Neural crest cell (in vitro differentiated cells): ENCODE measurements at places on chromosomes 4 and X. TPM values are rescaled to one million over a fixed set of nuclear protein-coding genes. Genes with fewer than 3 reads are reported as not detected.

DNA sequence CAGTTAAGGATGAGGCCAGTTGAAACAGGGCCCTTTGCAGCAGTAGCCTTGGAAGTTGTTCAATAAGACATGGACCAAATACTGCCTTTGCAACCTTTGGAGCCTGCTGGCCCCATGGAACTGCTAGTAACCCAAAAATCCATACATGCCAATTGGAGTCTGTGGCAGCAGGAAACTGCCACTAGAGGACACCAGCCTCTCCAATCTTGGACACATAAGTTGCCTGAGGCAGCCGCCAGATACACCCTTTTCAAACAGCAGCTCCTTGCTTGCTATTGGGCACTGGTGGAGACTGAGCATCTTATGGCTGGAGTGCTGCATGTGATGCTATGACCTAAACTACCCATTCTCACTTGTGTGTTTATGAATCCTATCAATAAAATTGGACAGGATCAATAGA, 14.8 kb upstream of the LAP3 start:
- H3K27me3 ChIP-seq = no peaks in the 10 kb centered on the region
- H3K36me3 ChIP-seq = no peaks in the 10 kb centered on the region
- no peak overlapping the region for H3K4me3 ChIP-seq
- H3K27ac ChIP-seq = no peak overlapping the region

DNA sequence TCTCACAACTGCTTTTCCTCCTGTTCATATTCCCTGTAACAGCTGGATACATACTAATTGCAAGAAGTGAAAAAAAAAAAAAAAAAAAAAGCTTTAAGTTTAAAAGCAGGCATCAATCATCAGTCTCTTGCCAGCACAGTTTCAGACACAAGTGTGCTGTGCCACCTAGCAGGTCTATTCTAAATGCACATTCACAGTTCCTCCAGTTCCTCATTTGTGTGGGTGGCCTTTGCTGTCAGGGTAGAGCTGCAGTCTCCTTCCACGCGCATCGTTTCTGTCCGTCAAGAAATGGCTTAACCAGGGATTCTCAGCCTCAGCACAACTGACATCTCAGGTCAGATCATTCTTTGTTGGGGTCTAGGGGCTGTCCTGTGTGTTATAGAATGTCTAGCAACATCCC, 61.6 kb downstream of the SCML1 start:
- peaks cover 21% of the 10 kb centered on the region for H3K4me1 ChIP-seq
- no peaks in the 10 kb centered on the region for H3K27me3 ChIP-seq
- no peaks in the 10 kb centered on the region for H3K36me3 ChIP-seq
- no peak overlapping the region for H3K27ac ChIP-seq

- no peaks in the 10 kb centered on the region for H3K27me3 ChIP-seq
- H3K4me1 ChIP-seq = peaks cover 34% of the 10 kb centered on the region
- H3K27ac ChIP-seq = no peak overlapping the region
- DNase-seq = no peak
- H3K4me3 ChIP-seq = no peak overlapping the region
Observed at GRCh38 chrX:13428053-13428786, 108.4 kb upstream of the ATXN3L start.

GRCh38 chrX:9706421-9706820, 59.2 kb downstream of the GPR143 start:
- H3K4me3 ChIP-seq = no peak overlapping the region
- DNase-seq = no peak
- no peak overlapping the region for H3K27ac ChIP-seq
- H3K27me3 ChIP-seq = no peaks in the 10 kb centered on the region

DNA sequence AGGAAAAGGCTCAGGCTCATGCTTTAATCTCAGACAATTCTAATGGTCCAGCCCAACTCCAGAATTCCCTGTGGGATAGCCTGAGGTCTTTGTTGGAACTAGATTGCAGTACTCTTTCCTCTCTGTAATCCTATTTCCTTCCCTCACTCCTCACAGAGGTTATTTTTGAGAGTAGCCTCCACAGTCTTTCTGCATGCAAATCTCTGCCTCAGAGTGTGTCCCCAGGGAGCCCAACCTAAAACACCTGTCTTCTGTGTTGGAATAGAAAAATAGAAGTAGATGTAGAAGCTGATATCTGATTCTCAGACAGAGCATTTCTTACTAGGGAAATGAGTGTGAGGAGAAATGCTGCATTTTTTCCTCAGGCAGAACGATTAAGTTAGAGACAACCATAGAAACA, 915.5 kb upstream of the EPHA5 start:
- no peaks in the 10 kb centered on the region for H3K27me3 ChIP-seq
- DNase-seq = no peak
- no peak overlapping the region for H3K4me3 ChIP-seq
- no peak overlapping the region for H3K27ac ChIP-seq
- H3K36me3 ChIP-seq = no peaks in the 10 kb centered on the region
- no peaks in the 10 kb centered on the region for H3K4me1 ChIP-seq

DNA sequence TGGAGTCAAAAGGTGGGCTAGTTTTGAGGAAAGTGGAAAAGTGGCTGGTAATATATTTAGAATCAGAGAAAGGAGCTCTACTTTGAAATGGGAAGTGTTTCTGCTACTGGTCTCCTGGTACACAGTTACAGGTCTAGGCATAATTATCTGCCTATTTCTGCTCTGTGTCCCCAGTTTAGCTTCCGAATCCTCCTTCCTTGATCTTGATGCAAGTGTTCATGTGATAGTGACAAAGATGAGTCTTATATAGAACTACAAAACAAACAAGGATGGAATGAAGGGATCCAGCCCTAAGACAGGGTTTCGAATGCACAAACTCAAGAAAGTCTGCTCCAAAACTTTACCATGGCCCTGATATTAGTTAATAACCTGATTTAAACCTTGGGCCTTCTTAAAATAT, 580.2 kb downstream of the INPP4B start:
- H3K27ac ChIP-seq = no peak overlapping the region
- no peaks in the 10 kb centered on the region for H3K36me3 ChIP-seq
- peaks cover 13% of the 10 kb centered on the region for H3K4me1 ChIP-seq
- H3K27me3 ChIP-seq = no peaks in the 10 kb centered on the region
- no peak for DNase-seq

DNA sequence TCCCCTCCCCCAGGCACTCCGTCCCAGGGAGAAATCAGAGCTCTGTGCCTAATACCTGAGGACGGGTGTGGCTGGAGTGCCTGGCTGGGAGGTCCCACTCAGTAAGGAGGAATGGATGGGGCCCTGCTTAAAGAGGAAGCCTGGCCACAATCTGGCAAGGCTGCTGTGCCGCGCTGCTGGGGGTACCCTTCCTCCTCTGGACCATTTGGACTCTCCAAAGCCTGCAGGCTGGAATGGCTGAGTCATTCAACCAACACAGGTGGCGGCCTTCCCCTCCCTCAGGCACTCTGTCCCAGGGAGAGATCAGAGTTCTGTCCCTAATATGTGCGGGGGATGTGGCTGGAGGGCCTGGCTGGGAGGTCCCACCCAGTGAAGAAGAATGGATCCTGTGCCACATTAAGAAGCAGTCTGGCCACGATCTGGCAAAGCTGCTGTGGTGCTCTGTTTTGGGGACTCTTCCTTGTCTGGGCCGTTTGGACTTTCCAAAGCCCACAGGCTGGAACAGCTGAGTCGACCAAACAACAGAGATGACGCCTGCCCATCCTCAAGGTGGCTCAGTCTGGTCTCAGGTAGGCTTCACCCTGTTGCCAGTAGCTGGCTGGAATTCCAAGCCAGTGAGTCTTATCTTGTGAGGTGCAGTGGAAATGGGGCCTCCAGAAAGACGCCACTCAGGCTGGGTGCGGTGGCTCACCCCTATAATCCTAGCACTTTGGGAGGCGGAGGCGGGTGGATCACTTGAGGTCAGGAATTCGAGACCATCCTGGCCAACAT, 127.3 kb upstream of the HUWE1 start:
- DNase-seq = no peak
- no peaks in the 10 kb centered on the region for H3K36me3 ChIP-seq
- H3K4me1 ChIP-seq = no peaks in the 10 kb centered on the region
- no peaks in the 10 kb centered on the region for H3K27me3 ChIP-seq
- H3K27ac ChIP-seq = no peak overlapping the region
- H3K4me3 ChIP-seq = no peak overlapping the region

GRCh38 chr4:61376301-61376700, 176.2 kb downstream of the ADGRL3 start:
- peaks cover 29% of the 10 kb centered on the region for H3K4me1 ChIP-seq
- no peak overlapping the region for H3K27ac ChIP-seq
- H3K36me3 ChIP-seq = peaks cover 15% of the 10 kb centered on the region
- H3K27me3 ChIP-seq = no peaks in the 10 kb centered on the region

GRCh38 chrX:45771114-45771513, 570.4 kb upstream of the DIPK2B start:
- H3K27ac ChIP-seq = no peak overlapping the region
- H3K4me3 ChIP-seq = no peak overlapping the region
- no peaks in the 10 kb centered on the region for H3K36me3 ChIP-seq
- H3K4me1 ChIP-seq = peaks cover 29% of the 10 kb centered on the region
- DNase-seq = no peak

GRCh38 chr4:7156761-7157488, 35.4 kb upstream of the SORCS2 start:
- H3K36me3 ChIP-seq = no peaks in the 10 kb centered on the region
- peaks cover 47% of the 10 kb centered on the region for H3K4me1 ChIP-seq
- H3K4me3 ChIP-seq = no peak overlapping the region
- H3K27ac ChIP-seq = peak overlapping the region; percentile 32

- no peaks in the 10 kb centered on the region for H3K4me1 ChIP-seq
- no peaks in the 10 kb centered on the region for H3K27me3 ChIP-seq
- no peak for DNase-seq
- no peaks in the 10 kb centered on the region for H3K36me3 ChIP-seq
- H3K4me3 ChIP-seq = no peak overlapping the region
Observed at GRCh38 chr4:179615704-179616103, 2173.5 kb upstream of the AGA start.

DNA sequence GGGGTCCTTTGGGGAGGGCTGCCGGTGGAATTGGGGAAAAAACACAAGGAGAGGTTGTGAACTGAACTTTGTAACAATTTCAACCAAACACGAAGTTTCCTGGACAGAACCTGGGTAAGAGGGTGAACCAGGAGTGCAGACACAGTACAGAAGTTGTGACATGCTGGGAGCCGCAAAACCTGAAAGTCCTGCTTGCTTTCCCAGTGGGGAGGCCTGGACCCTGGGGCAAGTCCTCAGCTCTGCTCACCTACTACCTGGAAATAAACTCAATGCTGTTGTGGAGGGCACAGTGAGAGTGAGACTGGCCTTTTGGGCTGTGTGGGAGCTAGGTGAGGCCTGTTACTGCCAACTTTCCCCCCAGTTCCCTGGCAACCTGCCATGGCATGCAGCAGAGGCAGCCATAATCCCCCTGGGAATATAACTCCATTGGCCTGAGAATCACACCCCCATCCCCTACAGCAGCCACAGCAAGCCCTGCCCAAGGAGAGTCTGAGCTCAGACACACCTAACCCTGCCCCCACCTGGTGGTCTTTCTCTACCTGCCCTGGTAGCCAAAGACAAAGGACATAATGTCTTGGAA, 162.8 kb downstream of the THOC2 start:
- H3K4me1 ChIP-seq = no peaks in the 10 kb centered on the region
- no peak overlapping the region for H3K27ac ChIP-seq
- H3K36me3 ChIP-seq = peaks cover 13% of the 10 kb centered on the region

DNA sequence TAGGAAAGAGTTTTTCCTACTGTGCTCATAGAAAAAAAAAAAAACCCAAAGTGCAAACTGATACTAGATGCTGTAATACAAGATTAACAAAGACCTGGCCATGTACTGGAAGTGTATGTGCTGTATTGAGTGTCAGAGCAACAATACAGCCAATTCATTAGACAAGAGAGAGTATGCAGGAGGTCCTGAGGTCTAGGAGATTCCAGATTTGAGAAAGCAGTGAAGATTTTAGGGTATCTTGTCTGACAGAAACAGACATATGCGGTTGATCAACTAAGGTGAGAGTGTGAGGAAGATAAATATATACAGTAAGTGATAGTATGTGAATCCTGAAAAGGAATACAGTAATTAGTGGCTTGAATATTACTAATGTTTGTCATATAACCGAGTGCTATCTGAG, 3.0 kb downstream of the GPR174 start:
- H3K27ac ChIP-seq = no peak overlapping the region
- H3K27me3 ChIP-seq = no peaks in the 10 kb centered on the region
- no peak for DNase-seq
- no peaks in the 10 kb centered on the region for H3K4me1 ChIP-seq

GRCh38 chr4:118082182-118082581, 47.9 kb downstream of the NDST3 start:
- peaks cover 9% of the 10 kb centered on the region for H3K36me3 ChIP-seq
- no peak overlapping the region for H3K27ac ChIP-seq
- peaks cover 26% of the 10 kb centered on the region for H3K4me1 ChIP-seq
- DNase-seq = no peak

PGAM4 gene
- not detected in 2 replicates for total RNA-seq

MTHFD2L gene
- total RNA-seq = 19.3 and 19.9 TPM in 2 replicates

CXCL11 gene
- not detected in 2 replicates for total RNA-seq

ATOH1 gene
- total RNA-seq = not detected in 2 replicates

KLB gene
- total RNA-seq = not detected in 2 replicates
